ENCODE measurements at places on chromosomes 4 and X.

DNA sequence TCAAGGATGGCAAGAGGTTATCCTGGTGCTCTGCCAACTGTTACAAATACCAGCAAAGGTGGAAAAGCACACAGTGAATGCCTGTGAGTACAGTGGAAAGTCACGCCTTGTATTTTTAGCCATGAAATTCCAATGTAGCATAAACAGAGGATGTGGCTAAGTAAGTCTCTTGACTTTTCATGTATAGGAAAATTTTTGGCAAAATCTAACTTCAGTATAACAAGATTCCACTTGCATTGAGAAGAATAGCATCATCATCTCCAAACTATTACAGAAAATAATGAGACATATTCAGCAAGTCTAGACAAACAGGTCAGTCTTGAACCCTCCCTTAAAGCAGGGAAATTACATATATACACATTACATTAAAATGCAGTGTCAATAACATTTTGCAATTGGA, 7.9 kb downstream of the SLC10A6 start:
- DNase-seq = no peak

GRCh38 chr4:120844528-120844921, 78.0 kb downstream of the PRDM5 start:
- no peak for DNase-seq

DNA sequence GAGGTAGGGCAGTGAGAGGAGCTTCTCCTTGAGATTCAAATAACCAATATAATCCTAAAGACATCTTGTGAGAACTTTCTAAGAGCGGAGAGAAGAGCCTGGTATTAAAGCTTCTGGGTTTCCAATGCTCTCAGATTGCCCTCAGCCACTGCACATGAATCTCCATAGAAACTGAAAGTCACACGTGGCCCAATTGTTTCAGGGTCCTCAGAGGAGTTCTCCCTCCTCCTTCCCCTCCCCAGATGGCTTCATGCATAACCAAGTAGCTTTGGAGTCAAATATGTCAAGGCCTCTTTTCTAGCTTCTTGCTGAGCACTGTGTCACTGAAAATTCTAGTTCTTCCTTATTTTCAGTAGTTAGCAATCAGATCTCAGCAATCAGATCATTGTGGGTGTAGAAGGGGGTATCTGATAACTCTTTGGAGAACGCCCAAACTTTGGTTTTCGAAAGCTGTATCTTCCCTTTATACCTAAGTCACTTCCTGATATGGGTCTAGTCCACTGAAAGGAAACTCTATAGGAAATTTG, 2.2 kb downstream of the BTK start:
- no peak for DNase-seq

DNA sequence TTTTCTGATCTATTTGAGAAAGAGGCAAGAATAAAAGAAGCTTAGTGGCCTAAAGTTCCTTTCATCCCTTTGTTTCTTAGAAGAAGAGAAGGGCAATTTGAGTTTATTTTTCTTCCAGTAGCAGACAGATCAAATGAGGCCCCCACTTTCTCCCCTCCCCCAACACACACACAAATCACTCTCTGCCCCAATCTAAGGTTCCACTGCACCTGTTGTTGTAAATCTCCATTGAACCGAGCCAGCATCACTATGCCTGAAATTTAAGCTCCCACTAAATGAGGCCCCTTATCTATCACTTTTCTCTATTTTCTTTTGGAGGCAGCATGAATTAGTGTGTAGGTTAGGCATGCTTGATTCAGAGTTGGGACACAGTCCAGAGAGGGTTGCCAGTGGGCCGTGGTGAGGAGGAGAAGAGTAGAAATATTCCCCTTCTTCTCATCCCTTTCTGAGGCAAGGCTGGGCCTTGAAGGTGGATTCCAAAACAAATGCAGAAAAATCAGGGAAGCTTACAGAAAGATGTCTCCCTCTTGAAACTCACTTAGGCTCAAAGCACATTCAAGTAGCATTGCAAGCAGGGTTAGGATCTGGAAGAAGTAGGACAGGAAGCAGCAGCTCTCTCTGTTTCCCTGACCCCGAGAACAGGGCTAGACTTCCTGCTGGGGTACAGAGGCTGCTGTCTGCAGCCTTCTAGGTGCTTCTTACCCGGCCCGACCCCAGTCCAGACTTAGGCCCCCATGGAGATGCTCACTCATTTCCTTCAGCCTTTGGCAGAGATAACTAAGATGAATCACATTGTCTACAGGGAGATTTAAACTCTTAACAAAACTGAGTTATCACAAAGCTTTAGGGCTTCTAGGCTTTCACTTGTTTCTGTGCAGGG, 70.7 kb downstream of the RASL11B start:
- no peak for DNase-seq

DNA sequence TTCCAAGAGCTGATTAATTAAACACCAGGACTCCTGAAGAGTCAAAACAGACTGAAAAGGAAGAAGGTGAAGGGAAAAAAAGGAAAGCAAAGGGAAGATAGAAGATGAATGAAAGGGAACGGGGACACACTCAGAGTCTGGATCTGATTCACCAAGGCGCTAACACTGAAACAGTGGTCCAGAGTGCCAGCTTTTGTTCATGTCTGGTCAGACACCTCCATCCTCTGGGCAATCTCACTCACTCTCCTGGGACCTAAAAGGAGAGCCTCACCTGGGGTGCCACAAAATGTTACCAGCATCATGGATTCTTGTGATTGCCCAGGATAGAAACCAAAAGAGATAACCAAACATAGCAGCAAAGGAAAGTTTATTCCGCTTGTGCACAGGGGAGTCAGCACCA, 120.3 kb upstream of the AFF2 start:
- DNase-seq = no peak

- no peak for DNase-seq
Observed at GRCh38 chr4:144289667-144290428, 149.3 kb upstream of the GYPA start.

GRCh38 chr4:155909615-155910226, 6.2 kb downstream of the TDO2 start:
- no peak for DNase-seq

DNA sequence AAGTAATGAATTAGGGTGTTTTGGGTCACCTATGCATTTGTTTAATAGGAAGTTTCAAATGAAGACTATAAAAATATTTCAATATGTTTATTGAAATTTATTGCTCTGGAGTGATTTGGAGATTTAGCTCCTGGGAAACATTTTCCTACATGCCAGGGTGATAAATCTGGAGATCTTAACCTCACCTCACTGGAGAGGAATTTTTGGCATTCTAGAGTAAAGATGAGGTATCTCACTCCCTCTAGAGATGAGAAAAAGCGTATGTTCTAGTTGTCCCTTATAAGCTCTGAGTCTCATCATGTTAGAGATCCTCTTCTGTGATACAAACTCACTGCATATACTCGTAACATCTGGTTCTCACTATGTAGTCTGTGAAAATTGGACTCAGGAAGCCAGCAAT, 219.0 kb downstream of the KLHL4 start:
- no peak for DNase-seq

- DNase-seq = no peak
Observed at GRCh38 chr4:7780751-7781348, 158.8 kb downstream of the AFAP1 start.

DNA sequence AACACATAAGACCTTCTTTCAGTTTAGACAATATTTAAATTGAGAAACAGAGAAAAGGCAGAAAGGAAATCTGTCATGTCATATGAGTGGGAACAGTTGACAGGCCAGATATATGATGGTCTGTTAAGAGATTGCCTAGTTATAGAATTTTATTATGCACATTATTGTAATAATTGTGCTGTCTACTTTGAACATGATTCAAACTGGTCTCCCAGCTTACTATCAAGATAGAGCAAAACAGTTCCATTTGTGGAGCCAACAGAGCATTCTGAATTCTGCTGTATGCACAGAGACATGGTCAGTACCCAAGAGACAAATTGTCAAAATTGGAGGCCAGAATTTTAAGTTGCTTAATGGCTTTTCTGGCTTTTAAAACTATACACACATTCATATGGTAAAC, 139.4 kb downstream of the FBXO8 start:
- no peak for DNase-seq

- no peak for DNase-seq
Observed at GRCh38 chr4:106715825-106716224, 320.3 kb downstream of the DKK2 start.

- DNase-seq = no peak
Observed at GRCh38 chr4:137583671-137584070, 51.4 kb upstream of the PCDH18 start.

GRCh38 chrX:134002921-134003615, 17.7 kb upstream of the GPC3 start:
- no peak for DNase-seq

GRCh38 chr4:101042847-101043246, 304.5 kb downstream of the PPP3CA start:
- no peak for DNase-seq

DNA sequence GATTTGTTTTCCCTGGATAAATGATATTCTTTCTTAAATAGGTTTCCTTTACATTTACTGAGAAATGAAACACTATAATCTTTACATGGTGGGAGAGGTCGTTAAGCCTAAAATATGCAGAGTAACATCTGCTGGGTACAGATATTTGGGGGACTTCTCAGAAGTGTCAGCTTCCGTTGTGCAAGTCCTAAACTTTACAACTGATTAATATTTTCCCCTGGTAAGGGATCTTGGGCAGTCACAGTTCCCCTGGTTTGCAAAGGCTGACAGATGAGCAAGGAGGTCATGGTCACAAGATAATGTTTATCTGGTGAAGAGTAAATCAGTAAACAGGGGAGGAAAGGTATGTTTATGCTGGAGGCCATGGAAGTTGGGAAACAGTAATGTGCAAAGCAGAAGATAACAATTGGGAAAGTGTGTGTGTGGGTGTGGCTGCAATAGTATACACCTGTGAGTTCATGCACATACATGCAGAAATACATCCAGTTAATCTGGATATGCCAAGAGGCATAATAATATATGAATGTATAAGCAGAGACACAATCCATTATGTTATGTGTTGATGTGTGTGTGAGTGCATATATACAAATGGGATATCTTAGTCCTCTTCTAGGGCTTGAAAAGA, 508.2 kb upstream of the FAM241A start:
- no peak for DNase-seq

DNA sequence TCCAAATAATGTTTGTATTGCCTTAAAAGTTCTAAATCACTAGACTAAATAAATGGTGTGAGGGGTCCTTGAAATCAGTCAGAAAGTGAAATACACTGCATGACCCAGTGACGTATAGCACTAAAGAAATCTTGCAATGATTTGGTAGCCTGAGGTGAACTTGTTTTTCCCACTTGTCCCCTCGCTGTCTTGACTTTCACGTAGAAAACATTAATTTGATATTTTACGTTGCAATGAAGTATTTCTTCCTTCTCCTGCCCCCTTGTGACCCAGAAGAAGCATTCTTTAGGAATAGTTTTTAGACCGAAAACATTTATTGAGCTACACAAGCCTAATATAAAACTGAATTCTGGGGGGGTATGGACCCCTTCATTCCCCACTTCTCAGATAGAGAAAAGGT, 3.7 kb downstream of the KLB start:
- no peak for DNase-seq

- no peak for DNase-seq
Observed at GRCh38 chr4:119296356-119296755, 25.6 kb downstream of the FABP2 start.

DNA sequence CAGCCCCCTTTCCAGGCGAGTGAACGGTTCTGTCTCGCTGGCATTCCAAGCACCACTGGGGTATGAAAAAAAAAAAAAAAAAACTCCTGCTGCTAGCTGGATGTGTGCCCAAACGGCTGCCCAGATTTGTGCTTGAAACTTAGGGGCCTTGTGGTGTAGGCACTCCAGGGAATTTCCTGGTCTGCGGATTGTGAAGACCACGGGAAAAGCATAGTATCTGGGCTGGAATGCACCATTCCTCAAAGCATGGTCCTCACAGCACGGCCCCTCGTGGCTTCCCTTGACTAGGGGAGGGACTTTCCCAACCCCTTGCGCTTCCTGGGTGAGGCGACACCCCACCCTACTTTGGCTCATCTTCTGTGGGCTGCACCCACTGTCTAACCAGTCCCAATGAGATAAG, 516.8 kb upstream of the FAM241A start:
- no peak for DNase-seq

DNA sequence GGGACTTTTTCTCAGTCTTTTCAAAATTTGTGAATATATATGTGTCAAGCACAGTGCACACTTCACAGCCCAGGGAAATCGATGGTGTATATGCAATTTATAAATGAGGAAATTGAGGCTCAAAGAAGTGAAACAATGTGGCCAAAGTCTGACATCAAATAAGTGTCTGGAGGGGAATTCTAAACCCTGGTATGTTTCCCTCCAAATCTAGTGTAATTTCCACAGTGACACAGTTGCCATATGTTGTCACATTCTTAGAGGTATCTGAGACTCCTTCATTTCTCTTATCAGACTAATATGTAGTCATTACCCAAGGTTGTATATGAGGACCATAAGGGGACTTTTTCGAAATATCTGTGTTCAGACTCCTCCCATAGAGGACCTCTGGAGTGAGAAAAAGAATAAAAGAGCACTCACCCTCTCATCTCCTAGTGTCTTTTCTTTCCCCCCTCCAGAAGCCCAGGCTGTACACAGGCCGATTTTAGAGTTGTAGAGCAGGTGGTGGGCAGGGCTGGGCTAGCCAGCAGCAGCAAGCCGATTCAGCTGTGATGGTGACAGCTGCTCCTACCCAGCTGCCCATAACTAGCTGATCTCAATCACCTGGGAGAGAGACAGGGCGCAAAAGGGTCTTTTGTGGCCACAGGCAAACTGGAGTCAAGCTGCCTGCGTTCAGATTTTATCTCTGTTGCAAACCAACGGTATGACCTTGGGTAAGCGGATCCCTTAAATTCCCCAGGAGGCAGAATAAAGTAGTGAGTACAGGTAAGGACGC, 55.1 kb downstream of the CLCN5 start:
- no peak for DNase-seq

DNA sequence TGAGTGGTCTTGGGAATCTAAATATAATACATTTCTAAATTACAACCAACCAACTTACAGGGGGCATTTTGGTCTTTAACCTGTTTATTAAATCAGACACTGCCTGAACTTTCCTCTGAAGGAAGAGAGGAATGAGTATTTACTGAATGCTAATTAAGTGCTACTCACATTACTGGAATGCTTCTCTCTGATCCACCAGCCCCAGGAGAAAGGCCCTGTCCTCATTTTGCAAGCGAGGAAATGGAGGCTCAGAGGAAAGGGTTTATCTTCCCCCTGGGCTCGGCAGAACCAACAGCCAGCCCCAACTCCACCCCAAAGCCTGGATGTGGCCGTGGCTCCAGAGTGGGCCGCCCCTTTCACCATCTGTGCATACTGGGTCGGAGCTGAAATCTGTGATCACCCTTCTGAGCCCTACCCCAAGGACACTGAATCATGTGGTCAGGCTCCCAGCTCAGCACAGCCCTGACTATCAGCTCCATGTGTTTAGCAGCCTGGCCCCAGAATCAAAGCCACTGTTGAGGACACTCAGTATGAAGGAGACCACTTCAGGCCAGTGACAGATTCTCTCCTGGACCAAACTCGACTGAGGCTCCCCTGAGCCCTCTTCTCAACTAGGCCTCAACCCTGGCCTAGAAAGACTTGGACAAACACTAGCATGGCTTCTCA, 56.7 kb upstream of the ENPP6 start:
- DNase-seq = no peak

Measured in substantia nigra (tissue), 51 donors.